ENCODE measurements at places on chromosomes 13 and 19. TPM values are rescaled to one million over a fixed set of nuclear protein-coding genes. Genes with fewer than 3 reads are reported as not detected.

- DNase-seq, result no peak
Measured at GRCh38 chr19:19191768-19192077, 229 bp downstream of the BORCS8 start.

DNA sequence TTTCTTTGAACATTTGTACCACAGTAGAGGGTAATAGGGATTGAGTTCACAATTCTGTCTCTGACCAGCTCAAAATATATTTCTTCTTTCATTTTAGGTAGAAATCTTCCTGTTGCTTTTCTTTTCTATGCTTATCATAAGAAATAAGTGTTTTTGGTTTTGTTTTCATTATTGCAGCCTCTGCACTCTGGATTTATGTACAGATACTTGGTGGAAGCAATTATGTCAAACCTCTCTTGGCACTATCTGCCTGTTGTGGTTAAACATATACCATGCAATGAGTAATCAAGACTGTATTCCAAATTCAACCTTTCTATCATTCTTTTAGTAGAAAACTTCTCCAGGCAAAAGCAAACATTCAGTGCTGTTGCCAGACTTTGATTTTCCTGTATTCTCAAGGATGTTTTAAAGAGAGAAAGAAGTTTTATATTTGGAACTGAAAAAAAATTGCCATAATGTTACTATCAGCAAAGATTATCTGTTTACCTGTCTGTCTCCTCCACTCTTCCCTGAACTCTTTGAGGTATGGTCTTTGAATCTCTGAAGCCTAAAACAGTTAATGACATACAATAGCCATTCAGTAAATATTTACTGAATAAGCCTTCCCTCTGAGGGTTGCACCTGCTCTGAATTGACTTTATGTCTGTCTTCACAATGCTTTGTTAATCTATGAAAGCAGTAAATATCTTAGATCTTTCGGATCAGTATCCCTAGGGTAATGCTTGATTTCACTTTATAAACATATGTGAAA lies 612.5 kb upstream of the PRR20A start:
- DNase-seq, result no peak

DNA sequence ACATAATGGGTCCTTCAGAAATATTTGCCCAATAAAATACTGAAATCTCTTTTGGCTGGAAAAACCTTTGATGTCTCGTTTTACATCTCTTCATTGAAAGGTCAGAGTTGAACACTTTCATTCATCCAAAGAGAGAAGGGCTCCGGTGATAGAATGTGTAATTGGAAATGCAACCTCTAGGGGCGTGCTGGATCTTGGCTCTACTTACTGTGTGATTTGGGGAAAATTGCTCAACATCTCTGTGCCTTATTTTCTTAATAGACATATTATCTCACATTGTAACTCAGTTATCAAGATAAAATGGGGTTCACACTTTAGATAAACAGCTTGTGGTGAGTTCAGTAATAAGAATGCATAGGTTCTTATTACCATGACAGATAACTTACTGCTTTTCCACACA lies 1444.1 kb downstream of the SLITRK5 start:
- DNase-seq, result no peak

DNA sequence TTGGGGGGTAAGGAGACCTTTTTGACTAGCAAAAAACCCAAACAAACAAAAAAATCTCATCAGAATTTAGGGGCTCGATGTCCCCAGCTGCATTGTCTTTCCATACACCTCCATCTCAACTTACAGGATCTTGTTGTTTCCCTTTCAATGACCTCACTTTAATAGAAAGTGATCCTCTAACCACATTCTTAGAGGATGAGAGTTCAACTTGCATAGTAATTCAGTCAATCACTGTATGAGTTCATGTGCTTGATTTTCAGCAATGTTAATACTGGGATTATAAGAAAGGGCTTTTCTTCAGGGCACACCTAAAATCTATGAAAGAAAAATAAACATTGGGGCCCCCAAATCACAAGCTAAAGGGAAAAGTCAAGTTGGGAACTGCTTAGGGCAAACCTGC lies 1512.0 kb downstream of the SLITRK1 start:
- no peak for DNase-seq

GRCh38 chr13:96637039-96637438 lies 357.2 kb downstream of the OXGR1 start:
- DNase-seq, result no peak

- no peak for DNase-seq
Measured at GRCh38 chr19:49455773-49456172, 2.7 kb downstream of the ALDH16A1 start.

- no peak for DNase-seq
Measured at GRCh38 chr13:102679449-102680132, 15.3 kb downstream of the METTL21C start.

DNA sequence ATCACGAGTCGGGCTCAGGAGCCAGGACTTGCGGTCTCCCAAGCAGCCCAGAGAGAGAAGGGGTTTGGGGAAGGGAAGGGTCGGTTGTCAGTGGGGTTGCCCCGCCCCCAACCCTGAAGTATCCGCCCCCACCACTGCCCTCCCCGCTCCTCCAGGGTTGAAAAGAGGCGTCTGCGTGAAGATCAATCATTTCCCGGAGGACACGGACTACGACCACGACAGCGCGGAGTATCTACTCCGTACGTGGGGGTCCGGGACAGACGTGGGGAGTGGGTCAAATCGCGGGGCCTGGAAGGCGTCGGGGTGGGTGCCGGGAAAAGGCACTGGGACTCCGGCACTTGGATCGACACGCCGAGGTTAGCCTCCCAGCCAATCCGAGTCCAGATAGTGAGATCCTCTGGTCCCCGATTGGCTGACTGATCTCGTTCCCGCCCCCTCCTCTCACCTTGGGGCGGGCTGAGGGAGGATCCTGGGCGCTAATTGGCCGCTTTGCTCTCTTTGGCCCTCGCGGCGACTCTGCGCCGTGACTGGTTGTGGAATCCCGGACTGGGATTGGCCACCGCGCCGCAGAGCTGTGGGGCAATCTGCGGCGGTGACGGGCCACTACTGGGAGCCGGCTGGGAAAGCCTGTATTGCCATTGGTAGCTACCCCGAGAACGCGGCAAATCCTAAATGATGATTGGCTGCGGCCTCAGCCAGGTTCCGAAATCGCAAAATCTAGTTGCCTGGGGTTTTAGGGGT lies 13.3 kb upstream of the CACNG6 start:
- DNase-seq, result peak; percentile 81

DNA sequence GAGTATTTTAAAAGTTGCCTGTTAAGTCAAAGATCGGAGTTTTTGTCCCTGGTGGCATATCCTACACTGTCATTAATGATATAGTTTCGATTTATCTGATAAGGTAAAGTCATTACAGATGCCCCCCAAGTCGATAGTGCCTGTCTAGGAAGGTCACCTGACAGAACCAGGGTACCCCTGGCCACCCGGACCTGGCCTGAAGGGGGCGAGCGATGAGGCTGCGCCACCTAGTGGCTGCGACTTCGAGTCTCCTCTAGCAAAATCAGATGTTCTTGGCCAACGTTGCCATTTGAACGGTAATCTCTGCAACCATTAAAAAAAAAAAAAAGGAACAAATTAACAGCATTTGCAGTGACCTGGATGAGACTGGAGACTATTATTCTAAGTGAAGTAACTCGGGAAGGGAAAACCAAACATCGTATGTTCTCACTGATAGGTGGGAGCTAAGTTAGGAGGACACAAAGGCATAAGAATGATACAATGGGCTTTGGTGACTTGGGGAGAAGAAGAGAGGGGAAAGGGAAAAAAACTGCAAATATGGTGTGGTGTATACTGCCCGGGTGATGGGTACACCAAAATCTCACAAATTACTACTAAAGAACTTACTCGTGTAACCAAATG lies 565.1 kb downstream of the LIG4 start:
- peak; percentile 55 for DNase-seq

GRCh38 chr13:97875218-97875617 lies 78.3 kb upstream of the IPO5 start:
- DNase-seq, result no peak

DNA sequence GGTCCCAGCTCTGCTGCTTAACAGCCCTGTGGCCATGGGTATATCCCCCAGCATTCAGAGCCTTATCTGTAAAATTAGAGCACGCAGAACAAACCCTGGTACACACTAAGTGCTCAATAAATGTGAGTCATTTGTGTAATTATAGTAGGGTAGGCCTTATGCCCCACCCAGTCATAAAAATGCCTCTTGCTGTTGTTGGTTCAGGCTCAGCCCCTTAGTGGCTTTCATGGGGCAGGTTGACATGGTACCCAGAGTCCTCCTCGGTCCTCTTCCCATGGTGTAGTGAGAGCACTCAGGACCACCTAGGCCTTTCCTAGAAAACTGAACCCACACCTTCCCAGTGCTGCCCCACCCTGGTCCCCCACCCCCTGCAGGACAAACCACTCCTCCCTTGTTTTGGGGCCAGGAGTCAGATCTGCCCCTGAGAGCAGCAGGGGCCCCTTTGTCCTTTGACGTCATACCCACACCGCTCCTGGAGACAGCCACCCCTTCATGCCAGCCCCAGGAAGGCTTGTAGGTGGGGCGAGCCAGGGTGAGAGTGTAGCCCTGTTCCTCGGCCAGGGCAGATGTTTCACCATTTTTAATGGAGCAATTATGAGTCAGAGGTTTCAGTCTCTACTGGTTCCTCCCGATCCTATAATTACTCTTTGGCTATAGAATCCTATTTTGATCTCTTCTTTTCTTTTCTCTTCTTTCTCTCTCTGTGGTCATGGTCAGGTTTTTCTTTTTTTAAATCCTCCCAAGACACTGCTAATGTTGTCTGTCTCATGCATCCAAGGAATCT lies 36.8 kb downstream of the ACTN4 start:
- DNase-seq, result peak; percentile 87

GRCh38 chr19:13665125-13665905 lies 99.0 kb upstream of the MRI1 start:
- DNase-seq, result no peak

DNA sequence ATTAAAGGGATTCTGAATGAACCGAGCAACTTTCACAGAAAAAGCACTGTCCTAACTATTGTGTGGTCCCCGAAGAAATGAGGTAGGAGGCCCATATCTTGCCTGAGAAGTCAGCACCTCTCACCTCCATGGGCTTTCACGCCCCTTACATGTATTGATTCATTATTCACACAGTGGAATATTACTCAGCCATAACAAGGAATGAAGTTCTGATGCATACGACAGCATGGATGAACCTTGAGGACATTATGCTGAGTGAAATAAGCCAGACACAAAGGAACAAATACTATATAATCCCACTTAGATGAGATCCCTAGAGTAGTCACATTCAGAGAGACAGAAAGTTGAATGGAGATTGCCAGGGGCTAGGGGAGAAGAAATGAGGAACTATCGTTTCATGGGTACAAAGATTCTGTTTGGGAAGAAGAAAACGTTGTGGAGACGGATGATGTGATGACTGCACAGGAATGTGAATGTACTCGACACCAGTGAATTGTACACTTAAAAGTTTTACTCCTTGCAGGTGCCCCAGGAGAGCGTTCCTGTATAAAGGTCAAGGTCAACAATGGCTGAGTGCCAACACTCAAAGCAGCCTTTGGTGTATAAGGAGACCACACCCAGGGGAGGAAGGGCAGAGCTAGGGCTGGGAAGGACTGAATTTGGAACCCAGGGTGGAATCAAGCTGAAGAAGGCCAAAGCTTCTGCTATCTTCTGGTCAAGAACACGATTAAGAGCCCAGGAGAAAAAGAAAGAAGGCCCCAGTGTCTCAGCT lies 22.5 kb downstream of the ZIC5 start:
- no peak for DNase-seq

DNA sequence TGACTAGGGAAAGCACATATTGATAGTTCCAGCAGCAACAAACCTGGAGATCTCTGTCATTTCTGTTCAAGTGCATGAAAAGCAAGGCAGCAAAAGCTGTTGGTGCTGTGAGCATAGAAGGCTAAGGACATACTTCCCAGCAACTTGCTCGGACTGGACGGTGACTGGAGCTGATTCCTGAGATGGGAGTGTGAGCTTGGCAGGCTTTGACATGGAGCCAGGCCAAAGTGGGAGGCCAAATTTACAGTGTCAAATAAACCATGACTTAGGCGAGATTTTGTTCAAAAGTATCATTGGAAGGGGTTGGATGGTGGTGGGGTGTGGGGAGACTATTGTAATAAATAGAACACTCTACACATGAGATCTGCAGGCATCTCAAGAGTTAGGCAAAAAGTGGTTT lies 5.9 kb upstream of the ARGLU1 start:
- DNase-seq, result peak; percentile 73

DNA sequence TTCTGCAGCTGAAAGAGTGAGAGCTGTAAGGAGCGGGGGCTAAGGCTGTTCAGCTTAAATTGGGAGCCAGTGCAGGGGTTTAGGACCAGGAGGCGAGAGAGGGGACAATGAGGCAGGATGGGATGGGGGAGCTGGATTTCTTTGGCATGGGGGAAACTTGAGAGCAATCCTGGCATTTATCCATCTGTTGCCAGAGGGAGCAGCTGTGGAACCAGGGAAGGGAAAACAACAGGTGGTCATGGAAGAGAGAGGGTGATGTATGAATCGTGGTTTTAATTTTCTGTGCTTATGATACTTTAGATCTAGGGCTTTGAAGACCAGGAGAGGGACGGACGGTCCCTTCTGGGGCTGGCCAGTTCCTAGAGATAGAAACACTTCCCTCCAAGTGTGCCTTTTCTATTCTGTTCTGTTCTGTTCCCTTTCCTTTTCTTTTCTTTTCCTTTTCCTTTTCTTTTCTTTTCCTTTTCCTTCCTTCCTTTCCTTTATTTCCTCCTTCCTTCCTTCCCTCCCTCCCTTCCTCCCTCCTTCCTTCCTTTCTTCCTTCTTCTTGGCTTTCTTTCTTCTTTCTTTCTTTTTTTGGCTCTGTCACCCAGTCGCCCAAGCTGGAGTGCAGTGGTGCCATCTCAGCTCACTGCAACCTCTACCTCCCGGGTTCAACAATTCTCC lies 16.0 kb upstream of the CCL25 start:
- no peak for DNase-seq

- no peak for DNase-seq
Measured at GRCh38 chr13:97574926-97575325, 141.0 kb downstream of the RAP2A start.

DNA sequence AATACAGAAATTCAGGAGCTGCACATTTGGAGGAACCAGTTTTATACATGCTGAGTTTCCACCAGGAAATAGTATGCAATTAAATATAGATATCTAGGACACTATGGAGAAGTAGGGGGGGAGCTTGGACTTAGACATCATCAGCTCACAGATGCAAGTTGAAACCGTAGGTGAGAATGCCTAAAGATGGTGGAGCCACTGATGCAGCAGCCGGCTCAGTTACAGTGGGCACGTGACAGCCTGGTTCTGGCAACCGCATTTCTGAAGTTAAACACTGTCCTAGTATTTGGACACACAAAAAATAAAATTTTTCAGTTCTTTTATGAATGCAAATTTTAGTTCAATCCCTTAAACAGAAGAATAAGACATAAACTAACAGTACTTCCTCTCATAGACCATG lies 91.5 kb upstream of the FRY start:
- no peak for DNase-seq

Gene FCAR
- 1.0 TPM for total RNA-seq

Gene TGDS
- 3.4 TPM for total RNA-seq

Gene SRRM5
- total RNA-seq, result 0.34 TPM

Gene PDS5B
- 18.3 TPM for total RNA-seq

Gene RXFP2
- not detected for total RNA-seq

Gene ZNF580
- 14.0 TPM for total RNA-seq

Gene NKPD1
- 0.08 TPM for total RNA-seq
